ENCODE measurements at places on chromosomes 1 and 21. TPM values are rescaled to one million over a fixed set of nuclear protein-coding genes. Genes with fewer than 3 reads are reported as not detected.

Gene HRNR
- not detected for total RNA-seq

Gene KCNJ9
- not detected for total RNA-seq

Gene KRTAP7-1
- total RNA-seq: not detected

Gene FCRL1
- total RNA-seq: 0.66 TPM

Gene SLC45A1
- total RNA-seq: 11.3 TPM

Gene CASQ2
- total RNA-seq: 95.6 TPM

DNA sequence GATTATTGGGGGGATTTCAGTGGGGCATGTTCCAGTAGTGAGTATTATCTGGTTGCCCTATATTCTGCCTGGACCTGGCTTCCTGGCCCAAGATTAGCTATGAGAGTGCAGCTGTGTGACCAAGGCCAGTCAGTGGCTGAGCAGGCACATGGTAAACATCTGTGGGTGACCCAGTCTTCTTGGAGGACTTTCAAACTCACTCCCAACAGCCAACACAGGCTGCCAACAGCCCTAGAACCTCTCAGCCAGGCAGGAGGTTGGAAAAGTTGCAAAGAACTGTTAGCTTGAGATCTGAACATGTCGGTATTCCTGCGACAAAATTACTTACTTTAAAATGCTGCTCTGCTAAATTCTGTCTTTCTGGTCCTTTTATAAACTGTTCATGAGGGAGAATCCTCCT lies 192.4 kb downstream of the TGFBR3 start:
- no peak for DNase-seq
- no peaks in the 10 kb centered on the region for H3K27me3 ChIP-seq
- peaks cover 9% of the 10 kb centered on the region for H3K36me3 ChIP-seq
- peak overlapping the region; percentile 59 for H3K27ac ChIP-seq
- peaks cover 55% of the 10 kb centered on the region for H3K4me1 ChIP-seq

GRCh38 chr21:31725202-31725839 lies 6.6 kb downstream of the SCAF4 start:
- H3K36me3 ChIP-seq: no peaks in the 10 kb centered on the region
- H3K4me3 ChIP-seq: no peak overlapping the region
- no peaks in the 10 kb centered on the region for H3K27me3 ChIP-seq
- peaks cover 82% of the 10 kb centered on the region for H3K4me1 ChIP-seq
- no peak for DNase-seq
- H3K27ac ChIP-seq: no peak overlapping the region

- no peaks in the 10 kb centered on the region for H3K36me3 ChIP-seq
- H3K27me3 ChIP-seq: no peaks in the 10 kb centered on the region
- no peak overlapping the region for H3K27ac ChIP-seq
- peaks cover 11% of the 10 kb centered on the region for H3K4me1 ChIP-seq
- no peak overlapping the region for H3K4me3 ChIP-seq
Measured at GRCh38 chr1:167805041-167805556, 83.3 kb downstream of the MPZL1 start.

DNA sequence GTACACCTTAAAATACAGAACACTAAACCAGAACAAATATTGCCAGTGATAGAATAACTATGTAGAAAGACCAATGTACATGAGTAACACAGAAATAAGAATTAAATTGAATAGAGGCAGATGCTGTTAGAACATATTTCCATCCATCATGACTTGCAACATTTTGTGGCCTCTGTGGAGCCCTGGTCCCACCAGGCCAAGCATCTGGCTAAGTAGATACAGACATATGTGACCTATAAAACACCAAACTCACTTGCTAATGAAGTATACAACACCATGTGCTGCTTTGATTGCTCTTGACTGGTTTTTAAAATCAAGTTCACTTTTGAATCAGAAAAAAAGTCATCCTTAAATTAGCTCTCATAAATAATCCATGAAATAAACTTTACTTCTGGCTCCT lies 20.5 kb downstream of the SLC19A2 start:
- H3K4me3 ChIP-seq: no peak overlapping the region
- H3K36me3 ChIP-seq: peaks cover 28% of the 10 kb centered on the region
- peaks cover 3% of the 10 kb centered on the region for H3K4me1 ChIP-seq

DNA sequence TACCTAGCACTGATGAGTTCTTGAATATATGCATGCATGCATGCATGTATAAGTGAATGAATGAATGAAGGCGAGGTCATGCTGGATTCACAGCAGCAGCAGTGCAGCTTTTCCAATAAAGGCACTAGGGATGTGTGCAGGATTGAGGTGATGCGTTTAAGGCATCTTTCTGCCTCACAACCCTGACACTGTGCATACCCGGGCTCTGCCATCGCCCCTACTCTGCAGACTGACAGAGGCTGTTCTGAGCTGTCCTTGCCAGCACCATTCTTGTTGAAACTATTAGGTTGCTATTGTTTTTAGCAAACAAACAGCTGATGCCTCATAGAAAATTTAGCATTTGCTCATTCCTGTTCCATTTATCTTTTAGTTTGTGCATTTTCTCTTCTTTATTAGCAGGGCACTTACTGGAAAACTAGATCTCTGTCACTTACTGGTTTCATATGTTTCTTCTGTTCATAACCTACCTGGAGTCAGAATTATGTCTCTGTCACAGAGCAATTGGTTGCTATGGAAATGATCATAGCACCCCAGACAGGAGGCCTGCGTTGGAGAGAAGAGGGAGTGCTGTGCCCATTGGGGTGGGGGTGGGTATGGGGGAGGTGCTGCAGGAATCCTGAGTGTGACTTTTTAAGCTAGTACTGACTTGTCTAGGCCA lies 79.0 kb downstream of the CD58 start:
- no peaks in the 10 kb centered on the region for H3K36me3 ChIP-seq
- H3K27ac ChIP-seq: no peak overlapping the region
- peaks cover 18% of the 10 kb centered on the region for H3K4me1 ChIP-seq
- H3K4me3 ChIP-seq: no peak overlapping the region

- H3K4me1 ChIP-seq: peaks cover 70% of the 10 kb centered on the region
- H3K36me3 ChIP-seq: peaks cover 15% of the 10 kb centered on the region
- no peaks in the 10 kb centered on the region for H3K27me3 ChIP-seq
Measured at GRCh38 chr1:201721082-201722049, 107.6 kb upstream of the IPO9 start.

- H3K27me3 ChIP-seq: no peaks in the 10 kb centered on the region
- DNase-seq: no peak
- no peaks in the 10 kb centered on the region for H3K36me3 ChIP-seq
- H3K4me3 ChIP-seq: no peak overlapping the region
Measured at GRCh38 chr1:48817505-48818114, 40.9 kb upstream of the BEND5 start.

GRCh38 chr1:9890224-9890731 lies 19.8 kb downstream of the CTNNBIP1 start:
- H3K36me3 ChIP-seq: no peaks in the 10 kb centered on the region
- no peaks in the 10 kb centered on the region for H3K27me3 ChIP-seq
- H3K4me1 ChIP-seq: peaks cover 46% of the 10 kb centered on the region

GRCh38 chr1:151478923-151479322 lies 19.6 kb upstream of the POGZ start:
- H3K36me3 ChIP-seq: no peaks in the 10 kb centered on the region
- peaks cover under 1% of the 10 kb centered on the region for H3K4me1 ChIP-seq
- H3K27ac ChIP-seq: no peak overlapping the region

- peaks cover 7% of the 10 kb centered on the region for H3K36me3 ChIP-seq
- H3K27ac ChIP-seq: peak overlapping the region; percentile 95
- H3K4me3 ChIP-seq: peak overlapping the region; percentile 83
- peaks cover 20% of the 10 kb centered on the region for H3K4me1 ChIP-seq
Measured at GRCh38 chr1:179082333-179082998, 596 bp downstream of the TOR3A start.

DNA sequence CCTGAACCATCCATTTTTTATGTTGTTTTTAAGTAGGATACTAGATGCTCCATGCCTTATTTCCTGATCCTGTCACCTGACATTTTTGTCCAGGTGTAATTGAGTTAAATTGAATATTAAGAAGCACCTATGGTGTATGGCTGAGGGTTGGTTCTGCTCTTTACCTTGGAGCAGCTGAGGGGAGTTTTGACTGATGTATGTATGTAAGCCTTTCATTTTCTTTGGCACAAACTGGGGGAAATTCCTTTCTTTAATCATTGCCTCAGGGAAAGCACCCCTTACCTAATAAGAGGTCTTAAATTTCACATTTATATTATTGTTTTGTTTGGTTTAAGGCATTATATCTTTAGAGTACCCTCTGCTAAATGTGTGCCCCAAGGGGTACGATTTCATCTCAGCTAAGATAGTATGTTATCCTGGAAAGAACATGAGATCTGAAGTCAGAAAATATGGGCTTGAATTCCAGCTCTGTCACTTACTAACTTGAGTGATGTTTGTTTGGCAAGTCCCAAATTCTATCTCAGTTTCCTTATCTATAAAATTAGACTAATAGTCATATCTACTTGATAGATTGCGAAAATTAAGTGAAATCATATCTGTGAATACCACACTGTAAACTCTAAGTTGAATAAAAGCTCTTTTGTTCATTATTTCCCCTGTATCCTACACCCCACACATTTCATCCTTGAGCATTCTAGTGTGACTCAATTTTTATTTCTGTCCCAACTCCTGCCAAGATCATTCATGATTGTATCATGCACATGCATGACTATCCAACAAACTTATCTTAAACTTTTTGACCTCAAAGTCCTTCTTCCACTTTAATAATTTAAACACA lies 57.7 kb upstream of the NUF2 start:
- no peaks in the 10 kb centered on the region for H3K27me3 ChIP-seq
- no peaks in the 10 kb centered on the region for H3K36me3 ChIP-seq
- no peak overlapping the region for H3K27ac ChIP-seq
- no peak overlapping the region for H3K4me3 ChIP-seq
- no peak for DNase-seq

DNA sequence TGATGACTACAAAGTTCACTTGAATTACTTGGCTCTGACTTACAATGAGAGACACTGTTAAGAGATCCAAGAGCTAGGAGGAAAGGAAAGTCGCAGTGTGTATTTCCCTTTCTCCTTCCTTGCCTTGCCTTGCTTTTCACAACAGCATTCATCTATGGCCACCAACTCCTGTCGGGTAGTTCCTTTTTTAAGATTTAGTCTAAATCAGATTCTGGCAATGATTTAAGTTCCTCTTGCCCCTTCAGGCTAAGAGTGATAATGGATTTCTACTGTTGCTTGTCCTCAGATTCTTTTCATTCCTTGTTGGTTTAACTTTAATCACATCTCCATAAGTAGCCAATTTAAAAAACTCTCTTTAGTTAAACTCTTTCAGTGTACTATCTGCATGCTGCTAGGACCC lies 91.9 kb downstream of the GTF2B start:
- no peak for DNase-seq
- H3K27me3 ChIP-seq: no peaks in the 10 kb centered on the region
- H3K27ac ChIP-seq: no peak overlapping the region
- no peaks in the 10 kb centered on the region for H3K4me1 ChIP-seq

Measured in esophagus muscularis mucosa (tissue), 4 donors.